Fibroblast of skin of back (primary cell): ENCODE measurements at places on chromosomes 5 and 9.

DNA sequence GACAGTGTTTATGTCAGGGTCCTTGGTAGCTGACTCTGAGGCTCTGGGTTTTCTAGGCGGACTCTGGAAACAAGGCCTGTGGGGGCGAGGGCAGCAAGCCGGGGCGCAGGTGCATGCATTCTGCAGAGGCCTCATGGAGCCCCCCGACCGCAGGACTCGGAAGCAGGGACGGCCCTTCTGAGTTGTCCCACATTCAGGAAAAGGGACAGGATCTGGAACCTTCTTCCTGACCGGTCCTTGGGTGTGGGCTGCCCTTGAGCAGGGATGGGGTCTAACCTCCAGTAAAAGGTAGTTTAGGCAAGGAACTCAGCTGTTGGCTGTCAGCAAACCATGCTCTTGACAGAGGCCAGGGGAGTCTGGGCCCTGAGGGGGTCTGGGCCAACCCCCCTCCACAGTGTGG, 7.4 kb upstream of the COL5A1 start:
- DNase-seq: no peak

DNA sequence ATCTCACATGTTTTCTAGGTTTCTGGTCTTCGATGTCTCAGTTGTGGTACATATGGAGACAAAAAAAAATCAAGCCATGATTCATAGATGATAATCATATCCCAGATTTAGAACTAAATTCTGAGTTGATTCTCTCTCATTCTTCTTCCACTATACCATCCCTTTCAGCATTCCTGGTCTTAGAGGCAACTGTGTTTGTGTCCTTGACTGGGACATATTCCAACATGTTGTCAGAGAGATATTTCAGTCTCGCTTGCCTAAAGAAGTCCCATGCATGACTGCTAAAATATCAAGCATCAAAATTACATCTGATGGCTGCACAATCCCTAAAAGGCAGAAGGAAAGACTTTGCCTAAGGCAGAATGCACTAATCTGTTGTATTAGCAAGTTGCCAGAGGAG, 236.6 kb downstream of the PSAT1 start:
- DNase-seq: peak; percentile 49

DNA sequence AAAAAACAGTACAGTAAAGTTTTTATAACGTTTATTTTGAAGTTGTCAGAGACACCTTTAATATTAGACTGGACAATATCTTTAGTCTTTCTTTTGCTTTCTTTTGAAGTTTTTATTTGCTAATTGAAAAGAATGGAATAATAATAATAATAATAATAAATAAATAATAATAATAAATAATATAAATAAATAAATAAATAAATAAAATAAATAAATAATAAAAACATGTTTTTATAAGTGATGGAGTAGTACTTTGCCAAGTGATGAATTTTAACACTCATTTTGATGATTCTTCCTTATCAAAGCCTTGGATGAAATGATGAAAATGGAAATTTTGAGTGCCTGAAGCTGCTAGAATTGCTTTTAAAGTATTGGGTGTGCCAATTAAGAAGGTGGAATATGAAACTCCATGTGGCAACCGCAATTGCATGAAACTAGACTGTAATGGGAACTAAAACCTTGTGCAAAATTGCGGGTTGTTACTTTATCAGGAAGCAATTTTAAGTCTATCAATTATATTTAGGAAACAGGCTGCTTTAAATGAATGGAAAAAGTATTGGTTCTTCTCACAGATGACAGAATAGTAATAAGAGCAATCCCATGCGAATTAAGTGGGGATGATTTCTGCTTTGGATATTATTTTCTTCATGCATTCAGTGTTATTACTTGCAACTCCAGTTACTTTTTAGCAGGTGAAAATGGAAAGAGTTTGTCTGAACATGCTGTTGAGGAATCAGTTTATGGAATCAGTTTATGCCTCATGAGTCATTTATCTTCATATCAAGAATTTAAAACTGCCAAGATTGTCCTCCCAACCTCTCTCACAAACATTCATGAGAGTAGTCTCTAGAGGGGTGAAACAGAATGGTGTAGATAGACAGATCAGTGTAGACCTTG, 4.6 kb downstream of the ANXA1 start:
- no peak for DNase-seq

DNA sequence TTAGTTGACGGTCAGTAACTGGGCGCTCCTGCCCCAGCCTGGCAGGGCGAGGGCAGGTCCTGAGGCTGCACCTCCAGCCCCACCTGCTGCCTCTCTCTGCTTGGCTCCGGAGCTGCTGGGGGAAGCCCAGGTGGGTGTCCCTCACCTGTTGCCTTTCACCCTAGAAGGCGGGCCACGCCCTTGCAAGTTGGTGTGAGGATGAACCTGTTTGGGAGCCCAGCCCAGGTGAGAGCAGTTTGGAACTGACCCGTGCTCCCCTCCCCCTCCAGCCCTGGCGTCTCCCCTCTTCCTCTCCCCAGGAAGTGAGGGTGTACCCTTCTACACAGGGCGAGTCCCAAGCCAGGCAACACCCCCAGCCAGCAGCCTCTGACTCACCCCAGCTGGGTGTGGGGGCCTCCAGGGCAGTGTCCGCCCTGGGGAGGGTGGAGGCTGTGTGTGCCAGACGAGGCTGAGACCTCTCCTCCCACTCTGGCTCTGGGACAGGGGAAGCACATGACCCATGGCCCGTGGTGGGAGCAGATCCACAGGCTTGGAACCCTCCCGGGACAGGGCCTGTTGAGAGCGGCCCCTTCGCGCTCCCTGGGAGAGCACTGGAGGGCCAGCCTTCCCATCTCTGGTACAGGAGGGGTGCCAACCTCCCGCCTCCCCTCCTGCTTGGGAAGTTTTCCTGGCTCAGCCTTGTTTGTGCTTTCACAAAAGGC, 10.4 kb downstream of the LRRC8A start:
- DNase-seq: peak; percentile 96

DNA sequence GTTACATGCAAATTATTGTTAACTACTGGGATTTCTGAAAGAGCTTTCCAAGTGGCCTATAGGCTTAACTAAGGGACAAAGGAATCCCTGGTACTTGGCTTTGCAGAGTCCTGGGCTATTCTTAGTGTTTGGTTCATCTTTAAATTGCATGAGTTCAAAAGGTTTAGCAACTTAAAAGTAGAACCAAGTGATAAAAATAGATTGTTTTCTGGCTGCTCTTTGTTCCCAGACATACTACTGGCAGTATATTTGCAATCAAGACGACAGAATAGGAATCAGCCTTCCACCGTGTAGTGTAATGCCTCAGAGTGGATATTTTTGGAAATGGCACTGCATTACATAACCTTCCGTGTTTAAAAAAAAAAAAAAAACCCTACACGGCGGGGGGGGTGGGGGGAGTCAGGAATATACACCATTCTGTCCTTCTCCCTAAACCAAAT, 1.0 kb downstream of the NREP start:
- peak; percentile 73 for DNase-seq
